CD8-positive, alpha-beta memory T cell (primary cell): ENCODE measurements at places on chromosomes 5 and 9. TPM values are rescaled to one million over a fixed set of nuclear protein-coding genes. Genes with fewer than 3 reads are reported as not detected.

GRCh38 chr5:147538236-147538635 lies 28.4 kb upstream of the DPYSL3 start:
- DNase-seq, result no peak
- H3K36me3 ChIP-seq, result no peaks in the 10 kb centered on the region
- H3K27me3 ChIP-seq, result no peaks in the 10 kb centered on the region
- H3K4me1 ChIP-seq, result no peaks in the 10 kb centered on the region

DNA sequence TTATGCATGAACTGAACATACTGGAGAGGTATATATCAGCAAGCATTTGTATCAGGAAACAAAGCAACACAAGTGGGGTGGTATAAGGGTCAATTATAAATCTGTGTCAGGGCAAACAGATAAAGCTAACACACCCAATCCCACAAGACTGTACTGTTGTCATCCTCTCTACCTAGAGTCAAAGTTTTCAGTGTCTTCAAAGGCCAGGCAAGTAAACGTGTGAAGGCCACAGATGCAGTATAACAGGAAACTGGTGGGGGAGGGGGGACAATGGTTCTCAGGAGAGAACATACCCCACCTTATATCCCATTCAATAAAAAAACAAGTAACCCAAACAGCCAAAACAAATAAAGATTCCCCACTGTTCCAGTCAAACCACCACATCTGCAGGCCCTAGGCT lies 22.1 kb downstream of the ELP1 start:
- peak; percentile 50 for DNase-seq
- H3K36me3 ChIP-seq, result peaks cover 31% of the 10 kb centered on the region
- peaks cover 15% of the 10 kb centered on the region for H3K4me1 ChIP-seq
- no peak overlapping the region for H3K27ac ChIP-seq
- H3K27me3 ChIP-seq, result no peaks in the 10 kb centered on the region
- H3K4me3 ChIP-seq, result no peak overlapping the region

- no peaks in the 10 kb centered on the region for H3K27me3 ChIP-seq
- peaks cover 14% of the 10 kb centered on the region for H3K4me1 ChIP-seq
- H3K27ac ChIP-seq, result peak overlapping the region; percentile 65
- DNase-seq, result no peak
Observed at GRCh38 chr9:137070906-137071275, 534 bp upstream of the SAPCD2 start.

GRCh38 chr5:50463047-50463446 lies 22.0 kb upstream of the EMB start:
- no peak overlapping the region for H3K27ac ChIP-seq
- no peaks in the 10 kb centered on the region for H3K36me3 ChIP-seq
- no peak overlapping the region for H3K4me3 ChIP-seq
- peaks cover 4% of the 10 kb centered on the region for H3K4me1 ChIP-seq

GRCh38 chr9:134550584-134550983 lies 91.0 kb upstream of the COL5A1 start:
- no peak overlapping the region for H3K27ac ChIP-seq
- no peaks in the 10 kb centered on the region for H3K4me1 ChIP-seq
- no peak overlapping the region for H3K4me3 ChIP-seq
- no peaks in the 10 kb centered on the region for H3K27me3 ChIP-seq
- no peak for DNase-seq

- H3K27me3 ChIP-seq, result no peaks in the 10 kb centered on the region
- H3K4me1 ChIP-seq, result no peaks in the 10 kb centered on the region
- no peak for DNase-seq
- no peak overlapping the region for H3K27ac ChIP-seq
- no peak overlapping the region for H3K4me3 ChIP-seq
- H3K36me3 ChIP-seq, result no peaks in the 10 kb centered on the region
Observed at GRCh38 chr5:178557416-178557815, 32.8 kb downstream of the COL23A1 start.

- peak within 1 kb of the TSS; percentile 86 for H3K27ac ChIP-seq
- H3K4me3 ChIP-seq, result peak within 1 kb of the TSS; percentile 88
- H3K36me3 ChIP-seq, result peaks cover 16% of the 10 kb centered on the region
Observed at GRCh38 chr5:180802325-180803180, at the start of gene MGAT1. Gene MGAT1, minus strand, starts transcription at chr5:180802806. Its CDS starts 9,835 bp downstream, at chr5:180792971.

DNA sequence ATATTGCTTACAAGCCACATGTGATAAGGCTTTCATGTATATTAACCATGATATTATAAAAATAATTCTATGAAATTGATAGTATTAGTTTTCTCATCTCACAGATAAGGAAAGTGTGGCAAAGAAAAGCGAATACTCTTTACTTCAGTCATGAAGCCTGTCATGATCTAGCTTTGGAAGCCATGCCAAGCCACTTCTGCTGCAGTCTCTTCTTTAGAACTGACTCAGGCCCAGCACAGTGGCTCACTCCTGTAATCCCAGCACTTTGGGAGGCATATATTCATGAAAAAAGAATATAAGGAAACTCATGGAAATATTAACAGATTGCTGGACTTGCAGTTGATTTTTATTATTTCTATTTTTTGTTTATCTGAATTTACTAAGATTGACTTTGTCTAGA lies 42.9 kb upstream of the PJA2 start:
- H3K36me3 ChIP-seq, result no peaks in the 10 kb centered on the region
- no peaks in the 10 kb centered on the region for H3K4me1 ChIP-seq
- H3K4me3 ChIP-seq, result no peak overlapping the region
- H3K27ac ChIP-seq, result no peak overlapping the region

GRCh38 chr5:72115296-72115695 lies 8.0 kb downstream of the MAP1B start:
- H3K36me3 ChIP-seq, result no peaks in the 10 kb centered on the region
- H3K4me1 ChIP-seq, result no peaks in the 10 kb centered on the region
- H3K27me3 ChIP-seq, result no peaks in the 10 kb centered on the region
- no peak overlapping the region for H3K27ac ChIP-seq
- no peak overlapping the region for H3K4me3 ChIP-seq
- DNase-seq, result no peak

DNA sequence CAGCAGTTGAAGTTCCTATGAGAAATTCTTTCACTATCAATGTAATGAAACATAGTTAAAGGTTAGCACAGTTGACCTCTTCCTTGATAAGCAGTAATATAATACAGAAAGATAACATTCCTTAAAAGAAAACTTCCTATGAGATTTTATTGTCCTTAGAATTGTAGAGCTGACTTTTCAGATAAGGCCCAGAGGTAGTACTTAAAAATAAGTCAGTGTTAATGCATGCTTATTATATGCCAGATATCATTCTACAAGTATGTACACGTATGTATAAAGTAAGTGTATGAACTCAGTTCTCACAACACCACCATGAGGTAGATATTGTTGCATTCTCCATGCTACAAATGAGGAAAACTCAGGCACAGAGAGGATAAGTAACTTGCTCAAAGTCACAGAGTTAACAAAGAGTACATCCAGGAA lies 15.3 kb downstream of the AP3S1 start:
- DNase-seq, result no peak
- no peaks in the 10 kb centered on the region for H3K27me3 ChIP-seq
- H3K4me1 ChIP-seq, result no peaks in the 10 kb centered on the region
- H3K27ac ChIP-seq, result no peak overlapping the region
- H3K4me3 ChIP-seq, result no peak overlapping the region

DNA sequence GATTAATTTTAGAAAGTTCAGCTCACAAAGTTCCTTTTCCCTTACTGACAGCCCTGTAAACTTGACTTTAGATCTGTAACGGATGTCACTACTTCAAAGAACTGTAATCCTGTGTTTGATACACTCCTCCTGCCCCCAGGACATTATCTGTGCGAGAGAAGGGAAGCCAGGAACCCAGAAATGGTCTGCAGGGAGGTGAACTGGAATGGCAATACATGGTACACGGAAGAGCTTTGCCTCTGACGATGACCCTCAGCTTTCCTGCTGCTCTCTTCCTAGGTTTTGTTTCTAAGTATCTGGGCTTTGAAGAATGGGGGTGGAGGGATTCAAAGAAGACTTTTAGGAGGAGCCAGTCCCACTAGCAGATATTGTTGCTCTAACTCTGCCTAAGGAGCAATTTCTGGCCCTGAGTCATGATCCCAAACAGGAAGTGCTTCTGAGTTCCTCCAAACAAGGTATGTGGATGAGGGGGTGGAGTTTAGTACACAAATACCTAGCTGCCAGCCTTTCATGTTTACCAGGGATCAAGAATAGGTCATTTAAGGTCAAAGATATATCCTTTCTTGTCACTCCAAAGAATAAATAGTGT lies 43.4 kb upstream of the TMC1 start:
- no peak for DNase-seq
- peaks cover 6% of the 10 kb centered on the region for H3K4me1 ChIP-seq
- no peaks in the 10 kb centered on the region for H3K36me3 ChIP-seq
- H3K4me3 ChIP-seq, result no peak overlapping the region
- no peaks in the 10 kb centered on the region for H3K27me3 ChIP-seq

BHMT2 gene
- not detected for total RNA-seq
